ENCODE measurements at places on chromosomes 4 and X.
A peak's percentile ranks its signal among the peaks of the same experiment; 100 is the strongest.

DNA sequence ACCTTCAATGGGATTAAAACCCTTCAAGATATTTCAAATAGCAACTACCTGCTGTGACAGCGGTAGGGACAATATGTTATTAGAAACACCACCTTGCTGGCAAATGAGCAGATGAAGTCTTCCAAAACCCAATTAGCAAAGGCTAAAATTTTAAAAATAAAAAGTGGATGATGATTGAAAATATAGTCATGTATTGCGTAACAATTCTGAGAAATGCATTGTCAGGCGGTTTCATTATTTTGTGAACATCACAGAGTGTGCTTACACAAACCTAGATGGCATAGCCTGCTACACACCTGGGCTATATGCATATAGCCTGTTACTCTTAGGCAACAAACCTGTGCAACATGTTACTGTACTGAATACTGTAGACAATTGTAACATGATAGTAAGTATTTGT is 91.2 kb upstream of the ANXA3 start:
- no peak for DNase-seq

GRCh38 chr4:84483688-84484087 is 15.4 kb downstream of the NKX6-1 start:
- DNase-seq, result no peak

- DNase-seq, result no peak
Observed at GRCh38 chrX:136209016-136209738, 42.0 kb downstream of the MAP7D3 start.

DNA sequence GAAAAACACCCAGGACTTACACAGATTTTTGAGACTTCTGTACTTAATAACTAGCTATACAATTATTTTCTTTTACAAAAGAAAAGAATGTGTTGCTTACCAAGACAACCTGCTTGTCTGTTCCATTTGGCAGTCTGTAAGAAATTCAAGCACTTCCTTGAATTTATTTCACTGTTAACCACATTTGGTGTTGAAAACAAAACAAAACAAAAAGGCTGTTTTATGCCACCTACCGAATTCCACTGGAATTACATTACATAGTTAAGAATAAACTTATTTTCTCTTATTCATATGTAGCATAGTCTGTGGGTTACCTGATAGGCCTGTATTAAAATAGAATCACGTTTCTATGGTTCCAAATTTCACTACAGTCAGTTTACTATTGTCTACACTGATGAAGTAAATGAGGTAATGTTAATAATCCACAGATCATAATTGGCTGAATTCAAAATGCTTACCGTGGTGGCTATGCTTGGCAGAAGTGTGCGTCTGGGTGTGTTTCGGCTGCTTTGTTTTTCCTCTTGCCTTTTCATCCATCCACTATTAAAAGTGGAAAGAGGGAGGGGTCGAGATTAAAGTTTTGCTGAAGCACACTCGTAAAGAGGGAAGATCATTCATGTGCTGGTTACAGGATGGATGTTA is at the start of gene TLR1:
TLR1 (minus strand) TSS at position 138 of the 642 bp plus-strand sequence. CDS start 5,960 bp downstream, outside the sequence.
- DNase-seq, result peak; percentile 54

DNA sequence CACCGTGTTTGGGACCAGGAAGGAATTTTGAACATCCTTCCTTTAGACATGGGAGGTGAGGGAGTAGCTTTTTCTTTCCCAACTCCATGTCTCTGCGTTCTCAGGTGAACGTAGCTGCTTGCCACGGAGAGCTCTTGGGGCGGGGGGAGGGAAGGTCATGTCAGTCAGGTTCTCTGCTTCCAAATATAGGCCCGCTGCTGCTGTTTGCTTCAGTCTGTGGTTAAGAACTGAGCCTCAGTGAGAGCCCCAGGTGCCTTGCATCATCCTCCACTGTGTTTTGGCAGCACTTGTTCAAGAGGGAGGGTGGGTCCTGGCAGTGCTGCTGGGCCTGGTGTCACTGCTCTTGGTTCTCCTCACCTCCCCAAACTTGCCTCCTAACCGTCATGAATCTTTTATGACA is 46.5 kb downstream of the HADH start:
- no peak for DNase-seq

- DNase-seq, result no peak
Observed at GRCh38 chr4:56004235-56004634, 55.5 kb downstream of the CEP135 start.

DNA sequence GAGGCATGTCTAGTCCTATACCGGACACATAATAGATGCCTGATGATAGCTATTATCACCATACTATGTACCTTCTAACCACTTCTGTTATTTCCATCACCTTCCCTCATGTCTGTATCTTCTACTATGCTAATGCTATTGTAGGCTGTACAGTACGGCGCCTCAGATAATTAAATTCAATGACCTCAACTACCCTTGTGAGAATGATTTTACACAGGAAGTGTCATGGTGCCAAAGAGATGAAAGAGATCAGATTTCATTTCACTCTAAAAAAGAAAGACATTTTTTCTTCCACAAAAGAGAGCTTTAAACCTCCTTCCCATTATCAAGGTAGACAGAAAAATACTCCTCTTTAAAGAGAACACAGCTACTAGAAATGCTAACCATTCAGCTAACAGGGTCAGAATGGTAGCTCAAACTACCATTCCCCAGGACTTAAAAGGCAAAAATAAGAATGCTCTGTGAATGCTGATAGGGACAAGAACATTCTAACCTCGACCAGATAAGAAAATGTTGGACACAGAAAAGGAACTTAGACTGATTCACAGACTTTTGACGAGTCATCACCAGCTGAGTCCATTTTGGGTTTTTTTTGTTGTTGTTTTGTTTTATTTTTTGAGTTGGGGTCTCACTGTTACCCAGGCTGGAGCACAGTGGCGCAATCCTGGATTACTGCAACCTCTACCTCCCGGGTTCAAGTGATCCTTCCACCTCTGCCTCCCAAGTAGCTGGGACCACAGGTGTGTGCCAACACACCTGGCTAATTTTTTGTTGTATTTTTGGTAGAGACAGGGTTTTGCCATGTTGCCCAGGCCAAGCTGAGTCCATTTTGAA is 99.2 kb upstream of the RAPGEF2 start:
- DNase-seq, result peak; percentile 71

- no peak for DNase-seq
Observed at GRCh38 chrX:115499112-115499805, 61.7 kb upstream of the PLS3 start.

GRCh38 chrX:3713225-3713936 is at the start of gene PRKX:
Gene PRKX (minus strand): TSS chrX:3713649. CDS start chrX:3713253, 396 bp downstream.
- no peak for DNase-seq

DNA sequence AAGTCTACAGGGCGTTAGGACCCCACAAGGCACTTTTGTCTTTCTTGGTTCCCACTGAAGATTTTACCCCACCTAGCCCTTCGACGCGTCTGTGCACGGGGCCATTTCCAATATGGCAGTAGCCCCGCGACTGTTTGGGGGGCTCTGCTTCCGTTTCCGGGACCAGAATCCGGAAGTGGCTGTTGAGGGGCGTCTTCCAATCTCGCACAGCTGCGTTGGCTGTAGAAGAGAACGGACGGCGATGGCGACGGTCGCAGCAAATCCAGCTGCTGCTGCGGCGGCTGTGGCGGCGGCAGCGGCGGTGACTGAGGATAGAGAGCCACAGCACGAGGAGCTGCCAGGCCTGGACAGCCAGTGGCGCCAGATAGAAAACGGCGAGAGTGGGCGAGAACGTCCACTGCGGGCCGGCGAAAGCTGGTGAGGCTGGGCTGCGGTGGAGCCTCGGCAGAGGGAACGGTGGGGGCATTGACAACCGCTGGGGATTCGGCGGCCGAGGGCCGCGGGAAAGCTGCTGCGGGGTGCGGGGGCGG is at the start of gene USP11:
USP11 (plus strand) TSS at position 207 of the 530 bp plus-strand sequence; CDS start at position 242, 35 bp downstream.
- no peak for DNase-seq

DNA sequence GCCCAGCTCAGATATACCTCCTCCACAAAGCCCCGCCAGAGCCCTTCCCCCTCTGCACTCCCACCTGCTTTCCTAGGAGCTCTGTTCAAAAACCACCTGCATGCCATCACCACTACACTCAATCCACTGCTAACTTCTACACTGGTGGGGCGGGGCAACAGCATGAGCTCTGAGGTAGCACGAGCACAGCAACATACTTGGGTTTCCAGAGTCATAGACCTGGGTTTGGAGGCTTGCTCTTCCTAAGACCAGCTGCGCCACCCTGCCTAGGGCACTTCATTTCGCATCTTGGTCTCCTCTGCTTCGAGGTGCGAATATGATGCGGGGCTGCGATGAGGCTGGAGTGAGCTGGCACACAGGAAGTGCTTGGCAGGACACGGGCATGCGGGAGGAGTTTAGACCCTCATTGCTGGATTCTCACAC is 3.6 kb downstream of the SASH3 start:
- DNase-seq, result no peak

DNA sequence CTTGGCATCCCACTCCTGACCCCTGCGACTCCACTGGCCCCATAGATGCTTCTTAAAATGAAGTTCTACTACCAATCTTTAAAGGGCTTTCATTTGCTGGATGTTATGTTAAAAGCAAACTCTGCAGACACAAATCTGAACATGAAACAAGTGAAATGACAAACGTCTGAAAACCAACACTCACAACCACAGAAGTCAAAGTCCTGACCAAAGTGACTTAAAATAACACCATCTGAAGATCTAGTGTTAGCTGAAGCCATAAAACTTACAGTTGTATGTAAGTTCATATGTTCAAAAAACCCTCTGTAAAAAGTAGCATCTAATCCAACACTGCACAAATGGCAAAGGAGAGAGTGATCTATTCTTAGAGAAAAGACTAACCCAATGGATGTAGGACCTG is 178.7 kb downstream of the SH3KBP1 start:
- DNase-seq, result no peak

GRCh38 chr4:1080432-1080831 is 32.9 kb downstream of the RNF212 start:
- DNase-seq, result no peak

GRCh38 chr4:80184825-80185756 is 12.2 kb upstream of the PRDM8 start:
- no peak for DNase-seq

DNA sequence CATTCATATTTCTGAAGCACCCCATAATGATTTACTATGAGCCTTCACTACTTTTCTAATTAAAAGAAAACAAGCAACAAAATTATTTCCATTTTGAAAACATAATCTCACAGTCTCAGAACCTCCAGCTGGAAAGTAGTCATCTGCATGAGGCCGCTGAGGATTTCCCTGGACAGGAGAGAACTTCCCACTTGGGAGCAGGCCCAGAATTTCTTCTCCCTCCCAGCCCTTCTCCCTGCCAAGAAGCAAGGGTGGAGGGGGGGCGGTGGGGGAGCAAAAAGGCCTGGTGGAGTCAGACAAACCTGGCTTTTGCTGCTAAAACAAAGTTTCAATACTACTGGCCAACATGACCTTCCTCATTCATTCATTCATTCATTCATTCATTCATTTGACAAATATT is 167.3 kb downstream of the PJA1 start:
- DNase-seq, result no peak

- no peak for DNase-seq
Observed at GRCh38 chr4:11418610-11419009, 10.1 kb downstream of the HS3ST1 start.

GRCh38 chrX:25726539-25726938 is 411.6 kb upstream of the MAGEB18 start:
- DNase-seq, result no peak

DNA sequence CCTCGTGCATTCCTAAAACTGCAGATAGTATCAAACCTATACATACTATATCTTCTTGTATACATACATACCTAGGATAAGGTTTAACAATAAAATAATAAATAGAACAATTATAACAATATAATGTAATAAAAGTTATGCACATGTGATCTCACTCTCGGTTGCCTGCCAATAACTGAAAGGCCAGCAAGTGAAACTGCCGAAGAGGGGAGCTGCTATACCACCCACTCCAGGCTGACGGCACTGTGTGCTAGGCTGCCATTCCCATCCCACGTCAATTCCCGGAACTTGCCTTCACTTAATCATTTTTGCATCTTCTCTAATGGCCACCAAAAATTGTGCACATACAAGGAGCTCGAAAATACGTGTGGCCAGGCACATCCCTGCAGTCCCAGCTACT is 451.1 kb upstream of the FAT1 start:
- DNase-seq, result no peak

GRCh38 chrX:54208531-54208930 is 25.5 kb upstream of the FAM120C start:
- no peak for DNase-seq

- no peak for DNase-seq
Observed at GRCh38 chrX:11786862-11787261, 28.8 kb downstream of the MSL3 start.

- DNase-seq, result no peak
Observed at GRCh38 chr4:13966231-13967195, 339.0 kb upstream of the BOD1L1 start.

GRCh38 chr4:37759833-37760232 is 66.7 kb upstream of the PGM2 start:
- no peak for DNase-seq

DNA sequence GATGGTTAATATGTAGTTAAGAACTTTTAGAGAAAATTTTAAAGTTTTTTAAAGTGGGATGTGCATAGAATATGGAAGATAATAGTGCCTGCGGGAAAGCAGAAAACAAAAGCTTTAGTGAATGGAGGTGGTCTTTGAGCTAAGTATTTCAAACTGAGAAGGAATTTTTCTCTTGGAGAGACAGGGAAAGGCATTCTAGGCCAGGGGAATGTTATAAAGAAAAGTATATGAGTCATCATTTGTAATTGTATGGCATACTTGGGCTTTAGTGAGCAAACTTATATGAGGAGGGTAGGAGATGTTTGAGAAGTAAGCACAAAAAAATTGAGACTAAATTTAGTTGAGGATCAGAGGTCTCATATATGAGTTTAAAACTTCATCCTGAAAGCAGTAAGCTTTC is 467.0 kb downstream of the PPARGC1A start:
- no peak for DNase-seq

- no peak for DNase-seq
Observed at GRCh38 chr4:139810710-139811109, 145.1 kb downstream of the MGST2 start.

DNA sequence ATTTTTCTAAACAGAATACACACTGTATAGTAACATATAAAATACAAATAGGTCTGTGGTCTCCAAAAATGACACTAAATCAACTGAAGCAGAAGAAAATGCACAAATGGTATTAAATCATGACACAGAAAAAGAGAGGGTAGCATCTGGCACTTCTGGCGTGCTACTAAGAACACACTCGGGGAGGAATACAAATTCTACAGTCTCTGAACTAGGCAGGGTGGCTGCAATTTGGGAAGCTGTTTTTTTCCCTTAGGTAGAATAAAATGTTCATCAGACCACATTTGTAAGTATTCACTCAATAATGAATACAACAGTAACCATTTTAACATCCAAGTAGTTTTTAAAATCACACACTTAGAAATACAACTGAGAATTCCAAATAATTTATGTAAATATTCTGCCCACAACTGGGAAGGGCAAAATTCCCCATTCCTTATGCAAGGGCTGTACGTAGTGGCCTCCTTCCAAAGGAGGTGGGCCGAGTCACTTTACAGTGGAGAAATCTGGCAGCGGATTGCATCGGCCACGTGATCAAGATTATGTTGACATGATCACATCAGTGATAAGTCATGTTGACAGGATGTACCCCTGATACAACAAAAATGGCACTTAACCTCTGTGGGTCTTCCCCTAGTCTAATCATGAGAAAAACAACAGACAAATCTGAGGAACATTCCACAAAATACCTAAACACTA is 101.1 kb downstream of the TSPAN5 start:
- no peak for DNase-seq
